ENCODE measurements at places on chromosomes 6 and 20. TPM values are rescaled to one million over a fixed set of nuclear protein-coding genes. Genes with fewer than 3 reads are reported as not detected.

DNA sequence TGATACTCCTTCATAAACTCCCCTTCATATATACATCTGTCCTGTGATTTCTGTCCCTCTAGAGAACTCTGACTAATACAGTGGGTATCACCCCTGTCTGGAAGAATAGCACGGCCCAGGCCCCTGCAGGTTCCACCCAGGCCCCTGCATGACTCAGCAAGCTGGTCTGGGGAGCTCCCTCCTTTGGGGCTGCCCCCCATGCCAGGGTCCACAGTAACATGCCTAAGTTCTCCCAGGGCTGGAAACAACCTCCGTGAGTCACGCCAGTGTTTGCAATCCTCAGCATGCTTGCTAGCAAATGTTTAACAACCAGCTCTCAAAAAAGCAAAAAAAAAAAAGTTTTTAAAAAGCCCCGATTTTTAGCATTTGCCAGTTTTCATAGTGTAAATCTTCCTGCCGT, 134.3 kb upstream of the CDH4 start:
- DNase-seq: no peak

- no peak for DNase-seq
Measured at GRCh38 chr6:168496139-168496996, 55.4 kb downstream of the SMOC2 start.

- DNase-seq: peak; percentile 9
Measured at GRCh38 chr6:141808662-141809061, 324.1 kb upstream of the GJE1 start.

GRCh38 chr6:96844530-96844929, 7.3 kb upstream of the GPR63 start:
- DNase-seq: no peak

DNA sequence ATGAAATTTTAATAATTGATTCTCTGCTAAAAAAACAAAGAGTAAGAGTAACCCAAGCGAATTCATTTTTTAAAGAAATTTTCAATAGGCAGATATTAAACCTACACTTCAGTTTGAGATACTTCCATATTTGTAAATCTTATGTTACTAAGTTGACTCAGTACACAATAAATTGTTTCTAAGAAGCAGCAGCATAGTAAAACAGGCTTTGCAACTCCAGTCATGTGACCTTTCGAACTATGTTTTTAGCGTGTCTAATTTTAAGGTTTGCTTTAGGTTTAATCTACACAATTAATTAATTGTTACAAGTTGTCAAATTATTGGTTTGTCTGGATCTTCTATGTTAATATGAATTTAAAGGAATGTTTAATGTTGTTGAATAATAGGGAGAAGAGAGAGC, 708.9 kb upstream of the CITED2 start:
- no peak for DNase-seq

DNA sequence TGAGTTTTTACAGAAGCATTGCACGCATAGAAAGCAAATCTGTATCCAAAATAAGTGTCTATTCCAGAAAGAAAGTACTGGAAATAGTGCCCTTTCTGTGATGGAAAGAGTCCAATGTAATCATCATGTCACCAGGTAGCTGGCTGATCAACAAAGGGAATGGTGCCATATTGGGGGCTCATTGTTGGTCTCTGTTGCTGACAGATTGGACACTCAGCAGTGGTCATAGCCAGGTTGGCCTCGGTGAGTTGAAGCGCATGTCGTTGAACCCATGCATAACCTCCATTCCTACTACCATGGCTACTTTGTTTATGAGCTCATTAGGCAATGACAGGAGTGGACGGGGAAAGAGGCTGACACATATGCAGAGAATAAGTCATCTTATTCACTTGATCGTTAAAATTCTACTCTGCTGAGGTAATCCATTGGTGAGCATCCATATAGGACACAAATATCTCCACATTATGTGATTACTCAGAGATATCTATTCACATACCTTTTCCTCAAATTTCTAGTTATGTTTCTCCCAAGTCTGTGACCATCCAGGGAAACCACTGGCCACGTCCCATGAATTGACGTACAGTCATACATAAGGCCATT, 560.5 kb downstream of the HAO1 start:
- DNase-seq: no peak

DNA sequence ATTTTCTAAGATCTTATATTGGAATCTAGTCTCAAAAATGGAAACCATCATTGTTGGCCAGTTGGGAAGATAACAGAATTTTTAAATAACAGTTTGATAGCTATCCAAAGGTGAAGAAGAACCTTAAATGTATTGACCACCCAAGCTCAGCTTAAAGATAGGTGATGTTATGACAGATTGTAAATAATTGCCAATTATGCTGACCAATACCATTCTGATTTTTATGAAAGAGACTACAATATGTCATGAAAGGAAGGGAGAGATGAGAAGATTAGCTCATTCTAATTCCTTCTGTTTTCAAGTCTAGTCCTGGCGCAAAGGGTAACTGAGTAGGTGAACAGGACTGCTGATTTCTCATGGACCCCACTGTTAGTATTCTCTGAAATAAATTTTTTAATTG, 5.7 kb upstream of the TAB2 start:
- no peak for DNase-seq

- DNase-seq: peak; percentile 90
Measured at GRCh38 chr6:108560463-108561308, at the start of gene FOXO3. FOXO3 (plus strand) TSS chr6:108560917; CDS start chr6:108561209, 292 bp downstream.

- DNase-seq: no peak
Measured at GRCh38 chr6:4853349-4853748, 77.1 kb downstream of the CDYL start.

Gene GMPR
- 64.0 TPM for polyA plus RNA-seq

Gene FOXA2
- polyA plus RNA-seq: not detected

Gene WDR46
- 53.9 TPM for polyA plus RNA-seq

Gene ERVFRD-1
- polyA plus RNA-seq: not detected

Gene F13A1
- not detected for polyA plus RNA-seq

Gene PRDM13
- not detected for polyA plus RNA-seq

Gene GSTA3
- polyA plus RNA-seq: not detected

Gene TCP11
- 0.18 TPM for polyA plus RNA-seq

Gene VSX1
- not detected for polyA plus RNA-seq
